ENCODE measurements at places on chromosomes 1 and 21. TPM values are rescaled to one million over a fixed set of nuclear protein-coding genes. Genes with fewer than 3 reads are reported as not detected.

DNA sequence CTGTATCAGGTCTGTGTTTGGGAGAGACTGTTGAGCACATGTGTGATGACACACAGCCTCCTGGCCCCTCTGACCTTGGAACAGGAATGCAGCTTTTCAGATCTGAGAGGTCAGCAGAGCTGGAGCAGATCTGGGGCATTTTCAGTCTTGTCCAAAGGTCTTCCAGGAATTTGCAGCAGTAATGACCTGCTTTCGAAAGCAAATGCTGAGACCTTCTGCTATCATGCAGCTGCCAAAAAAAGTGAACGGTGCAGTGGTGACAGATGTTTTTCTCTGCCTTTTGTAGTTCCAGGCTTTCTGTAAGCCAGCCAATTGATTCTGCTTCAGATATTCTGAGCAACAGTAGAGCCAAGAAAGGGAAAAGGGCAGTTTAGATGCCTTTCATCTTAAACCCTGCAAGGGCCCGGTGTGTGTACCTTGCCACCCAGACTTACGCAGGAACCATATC is 137.8 kb upstream of the COA6 start:
- H3K36me3 ChIP-seq, result no peaks in the 10 kb centered on the region
- no peak overlapping the region for H3K27ac ChIP-seq
- H3K4me1 ChIP-seq, result no peaks in the 10 kb centered on the region
- no peaks in the 10 kb centered on the region for H3K27me3 ChIP-seq
- DNase-seq, result no peak

- H3K4me1 ChIP-seq, result no peaks in the 10 kb centered on the region
- peaks cover 4% of the 10 kb centered on the region for H3K27me3 ChIP-seq
- no peak overlapping the region for H3K4me3 ChIP-seq
Observed at GRCh38 chr1:172498857-172499256, 34.1 kb upstream of the SUCO start.

GRCh38 chr1:40059338-40059959 is 18.9 kb downstream of the CAP1 start:
- H3K27me3 ChIP-seq, result no peaks in the 10 kb centered on the region
- H3K4me1 ChIP-seq, result no peaks in the 10 kb centered on the region
- no peak overlapping the region for H3K27ac ChIP-seq
- no peak overlapping the region for H3K4me3 ChIP-seq
- peak; percentile 73 for DNase-seq

Gene ITLN1
- polyA plus RNA-seq, result not detected

Gene FAM151A
- polyA plus RNA-seq, result not detected

DNA sequence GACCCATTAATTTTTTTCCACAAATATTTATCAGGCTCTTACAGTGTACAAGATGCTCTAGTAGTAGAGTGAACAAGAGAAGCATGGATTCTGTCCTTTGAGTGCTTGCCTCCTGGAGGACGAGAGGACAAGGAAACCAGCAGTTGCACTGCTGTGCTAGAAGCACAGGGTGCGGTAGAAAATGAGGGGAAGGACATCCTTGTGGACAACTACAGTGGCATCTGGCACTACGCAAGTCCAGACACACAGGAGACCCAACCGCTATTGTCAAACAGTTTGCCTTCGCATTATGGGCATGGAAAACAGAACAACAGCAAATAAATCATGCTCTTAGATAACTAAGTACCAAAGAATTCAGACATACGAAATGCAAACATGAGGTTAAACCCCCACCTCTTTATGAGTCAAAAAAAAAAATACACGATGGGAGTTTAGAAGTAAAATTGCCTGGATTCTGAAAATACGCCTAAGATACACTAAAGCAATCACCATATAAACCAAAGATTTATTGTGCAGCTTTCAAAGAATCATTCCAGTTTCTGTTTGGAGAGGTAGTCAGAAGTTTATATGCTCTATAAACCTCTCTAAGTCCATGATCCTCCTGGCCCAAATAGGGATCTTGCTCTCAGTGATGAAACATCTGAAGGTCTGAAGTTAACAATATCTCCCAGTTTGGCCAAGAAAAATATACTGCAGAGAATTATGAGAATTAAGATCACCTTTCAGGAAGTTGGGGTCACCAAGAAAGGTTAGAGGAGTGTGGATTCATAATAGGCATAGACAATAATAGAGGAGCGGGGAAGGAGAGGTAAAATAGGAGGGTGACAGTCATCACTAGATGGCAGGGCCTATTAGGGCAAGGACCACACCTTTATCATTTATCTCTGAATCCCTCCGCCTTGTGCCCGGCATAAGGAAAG is 307.8 kb downstream of the NFIA start:
- no peak overlapping the region for H3K27ac ChIP-seq
- H3K4me3 ChIP-seq, result no peak overlapping the region
- DNase-seq, result no peak
- H3K27me3 ChIP-seq, result no peaks in the 10 kb centered on the region
- H3K4me1 ChIP-seq, result no peaks in the 10 kb centered on the region

Gene LMOD1
- 74.9 TPM for polyA plus RNA-seq

Gene SRGAP2C
- 8.2 TPM for polyA plus RNA-seq

- H3K27me3 ChIP-seq, result no peaks in the 10 kb centered on the region
- no peaks in the 10 kb centered on the region for H3K36me3 ChIP-seq
- no peak overlapping the region for H3K4me3 ChIP-seq
- H3K4me1 ChIP-seq, result no peaks in the 10 kb centered on the region
- DNase-seq, result peak; percentile 68
Observed at GRCh38 chr1:226723657-226724532, 15.2 kb downstream of the ITPKB start.

DNA sequence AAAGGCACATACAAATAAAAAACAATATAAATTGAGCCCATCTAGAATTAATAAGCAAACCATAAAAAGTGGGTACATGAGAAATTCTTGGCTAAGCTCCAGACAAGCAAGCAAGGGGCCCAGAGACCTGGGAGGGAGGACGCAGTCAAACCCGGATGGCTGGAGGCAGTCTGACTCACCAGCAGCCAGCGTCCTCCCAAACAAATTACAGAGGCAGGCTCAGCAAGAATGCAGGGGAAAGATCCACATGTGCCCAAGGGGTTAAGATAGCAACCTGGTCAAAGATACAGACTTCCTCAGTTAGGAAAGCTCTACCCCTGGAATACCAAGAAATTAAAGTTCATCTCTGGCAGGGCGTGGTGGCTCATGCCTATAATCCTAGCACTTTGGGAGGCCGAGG is 7.4 kb upstream of the TIAM1 start:
- no peak overlapping the region for H3K27ac ChIP-seq
- DNase-seq, result peak; percentile 67
- H3K36me3 ChIP-seq, result no peaks in the 10 kb centered on the region
- H3K4me3 ChIP-seq, result no peak overlapping the region
- H3K27me3 ChIP-seq, result no peaks in the 10 kb centered on the region
- peaks cover 2% of the 10 kb centered on the region for H3K4me1 ChIP-seq

- no peak for DNase-seq
- peaks cover 4% of the 10 kb centered on the region for H3K4me1 ChIP-seq
- no peak overlapping the region for H3K4me3 ChIP-seq
- no peak overlapping the region for H3K27ac ChIP-seq
Observed at GRCh38 chr1:41674522-41674921, 190.0 kb upstream of the EDN2 start.

Gene NBPF10
- polyA plus RNA-seq, result 2.3 TPM

Gene KRTAP19-3
- polyA plus RNA-seq, result not detected

GRCh38 chr1:57142999-57143398 is 177.2 kb upstream of the C8B start:
- no peaks in the 10 kb centered on the region for H3K4me1 ChIP-seq
- no peak overlapping the region for H3K27ac ChIP-seq
- DNase-seq, result no peak

GRCh38 chr1:93522721-93523120 is 74.8 kb downstream of the FNBP1L start:
- H3K27ac ChIP-seq, result no peak overlapping the region
- H3K4me3 ChIP-seq, result no peak overlapping the region
- DNase-seq, result no peak

DNA sequence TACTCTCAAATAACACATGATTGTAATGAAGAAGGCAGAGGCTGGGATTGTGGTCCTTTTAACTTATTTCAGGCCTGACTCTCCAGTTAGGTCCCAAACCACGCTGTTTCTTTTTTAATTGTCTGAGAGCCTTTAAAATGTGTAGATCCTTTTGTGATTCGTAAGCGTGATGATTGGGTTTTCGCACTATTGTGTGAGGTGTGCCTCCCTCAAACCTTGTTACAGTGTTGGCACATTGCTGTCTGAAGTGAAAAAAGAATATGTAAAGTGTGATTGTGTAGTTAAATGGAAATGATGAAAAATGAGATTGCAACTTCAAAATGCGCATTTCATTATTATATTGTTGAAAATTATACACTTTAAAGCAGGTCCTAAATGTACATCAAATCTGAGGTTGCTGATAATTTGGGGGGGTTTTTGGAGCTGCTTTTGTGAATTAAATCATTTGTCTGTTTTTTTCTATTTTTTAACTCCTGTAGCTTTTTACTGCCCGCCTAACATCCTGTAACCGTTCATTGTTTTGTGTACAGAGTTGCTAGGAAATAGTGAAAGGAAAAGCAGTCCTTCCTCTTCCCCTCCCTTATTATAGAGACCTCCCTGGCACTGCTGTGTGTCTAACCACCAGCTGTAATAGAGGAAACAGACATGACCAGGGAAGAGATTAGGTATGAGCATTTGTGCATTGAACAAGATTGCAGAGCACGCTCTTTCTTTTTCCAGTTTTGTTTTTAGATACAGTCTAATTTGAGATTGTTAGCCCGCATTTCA is 43.3 kb downstream of the IARS2 start:
- H3K27ac ChIP-seq, result no peak overlapping the region
- DNase-seq, result peak; percentile 8
- H3K27me3 ChIP-seq, result no peaks in the 10 kb centered on the region
- no peak overlapping the region for H3K4me3 ChIP-seq
- no peaks in the 10 kb centered on the region for H3K4me1 ChIP-seq

Gene CCDC24
- 0.63 TPM for polyA plus RNA-seq

Gene MIXL1
- 0.08 TPM for polyA plus RNA-seq

GRCh38 chr1:227941509-227942020 is 6.2 kb downstream of the WNT9A start:
- no peak for DNase-seq
- H3K4me3 ChIP-seq, result no peak overlapping the region
- H3K4me1 ChIP-seq, result no peaks in the 10 kb centered on the region
- no peaks in the 10 kb centered on the region for H3K27me3 ChIP-seq

DNA sequence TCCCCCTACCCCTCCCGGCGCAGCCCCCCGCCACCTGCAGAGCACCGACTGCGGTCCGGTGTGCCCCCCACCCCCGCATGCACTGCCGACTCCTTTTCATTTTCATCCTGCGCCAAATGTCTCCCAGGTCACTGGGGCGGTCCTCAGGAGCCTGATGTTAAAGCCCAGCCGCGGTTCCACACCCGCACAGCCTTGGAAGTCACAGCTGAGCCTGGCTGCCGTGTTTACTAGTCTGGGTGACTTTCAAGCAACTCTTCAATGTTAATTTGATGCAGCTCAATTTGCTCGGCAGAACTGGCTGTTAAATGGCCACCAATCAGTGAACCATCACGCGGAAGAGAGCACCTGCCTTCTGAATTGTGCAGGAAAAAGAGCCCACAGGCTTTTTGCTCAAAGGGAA is 27.2 kb downstream of the THAP3 start:
- DNase-seq, result no peak
- no peak overlapping the region for H3K4me3 ChIP-seq
- no peak overlapping the region for H3K27ac ChIP-seq
- peaks cover 13% of the 10 kb centered on the region for H3K36me3 ChIP-seq

DNA sequence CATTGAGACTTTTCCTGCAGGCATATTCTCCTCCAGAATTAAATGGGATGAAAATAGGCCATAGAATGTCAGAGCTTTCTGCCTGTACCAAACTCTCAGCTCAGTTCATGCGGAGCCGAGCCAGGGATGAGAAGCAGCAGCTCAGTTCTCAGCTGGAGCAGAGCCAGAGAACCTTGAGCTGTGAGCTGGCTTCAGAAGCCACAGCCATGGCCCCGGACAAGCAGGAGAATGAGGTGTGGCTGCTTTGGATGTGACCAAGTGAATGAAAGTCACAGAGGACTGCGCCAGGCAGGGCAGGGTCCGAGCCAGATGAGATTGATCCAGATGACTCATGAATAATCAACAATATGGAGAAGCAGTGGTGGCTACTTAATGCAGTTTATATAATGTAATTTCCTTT is 633.8 kb downstream of the NCAM2 start:
- no peaks in the 10 kb centered on the region for H3K36me3 ChIP-seq
- no peaks in the 10 kb centered on the region for H3K27me3 ChIP-seq
- peak; percentile 45 for DNase-seq

Gene GPR3
- 0.82 TPM for polyA plus RNA-seq

GRCh38 chr21:25334046-25334730 is 273.1 kb downstream of the MRPL39 start:
- no peak overlapping the region for H3K27ac ChIP-seq
- H3K36me3 ChIP-seq, result no peaks in the 10 kb centered on the region
- H3K4me1 ChIP-seq, result peaks cover 8% of the 10 kb centered on the region
- no peaks in the 10 kb centered on the region for H3K27me3 ChIP-seq
- H3K4me3 ChIP-seq, result no peak overlapping the region
- DNase-seq, result no peak

Gene OLFML2B
- polyA plus RNA-seq, result 7.9 TPM

Gene C1orf56
- polyA plus RNA-seq, result 1.5 TPM

DNA sequence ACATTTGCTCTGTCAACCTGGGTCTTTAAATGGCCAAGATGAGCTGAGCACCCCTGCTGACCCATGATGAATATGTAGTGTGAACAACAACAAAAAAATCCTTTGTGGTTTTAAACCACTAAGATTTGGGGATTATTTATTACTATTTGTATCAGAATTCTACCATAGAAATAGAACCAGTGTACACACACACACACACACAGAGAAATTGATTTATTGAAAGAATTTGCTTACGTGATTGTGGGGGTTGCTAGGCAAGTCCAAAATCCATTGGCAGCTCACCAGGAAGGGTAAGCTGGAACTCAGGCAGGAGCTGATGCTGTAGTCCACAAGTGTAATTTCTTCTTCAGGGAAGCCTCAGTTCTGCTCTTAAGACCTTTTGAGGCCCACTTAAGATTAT is 82.5 kb upstream of the MAP1LC3C start:
- H3K4me1 ChIP-seq, result no peaks in the 10 kb centered on the region
- H3K27me3 ChIP-seq, result no peaks in the 10 kb centered on the region
- no peaks in the 10 kb centered on the region for H3K36me3 ChIP-seq
- H3K4me3 ChIP-seq, result no peak overlapping the region
- no peak overlapping the region for H3K27ac ChIP-seq

DNA sequence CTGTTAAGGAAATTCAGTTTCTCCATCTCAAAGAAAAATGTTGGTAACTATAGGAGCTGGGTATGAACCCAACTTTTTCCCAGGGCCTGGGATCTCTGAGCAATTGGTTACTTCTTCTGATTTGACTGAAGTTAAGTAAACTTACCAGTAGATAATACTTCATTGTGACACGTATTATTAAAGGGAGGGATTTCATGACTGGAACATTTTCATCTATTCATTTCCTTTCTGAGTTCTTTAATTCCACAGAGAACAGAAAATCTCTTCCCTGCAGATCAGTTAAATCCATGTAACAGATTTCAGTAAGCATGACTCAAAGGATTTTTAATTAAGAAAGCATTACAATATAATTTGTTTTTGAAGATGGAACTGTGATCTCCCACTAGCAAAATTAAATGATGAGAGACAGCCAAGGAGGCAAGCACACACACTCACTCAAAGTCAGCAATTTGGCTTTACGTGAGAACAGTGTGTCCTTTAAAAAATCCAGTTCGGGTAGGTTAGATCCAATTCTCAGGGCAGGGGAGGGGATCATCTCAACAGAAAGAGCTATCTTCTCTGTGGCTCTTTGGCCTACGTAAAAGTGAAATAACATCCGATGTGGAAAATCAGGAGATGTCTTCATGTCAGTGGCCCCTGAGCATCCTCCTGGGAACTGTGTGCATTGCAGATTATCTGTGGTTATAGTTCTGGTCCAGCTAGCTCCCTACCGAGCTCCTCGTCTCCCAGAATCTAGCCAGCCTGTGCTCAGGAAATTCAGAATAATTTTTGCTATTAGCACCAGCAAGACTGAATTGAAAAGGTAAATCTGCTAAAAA is 10.8 kb upstream of the MYOC start:
- no peaks in the 10 kb centered on the region for H3K27me3 ChIP-seq
- no peak overlapping the region for H3K27ac ChIP-seq
- no peaks in the 10 kb centered on the region for H3K4me1 ChIP-seq
- DNase-seq, result no peak
- H3K36me3 ChIP-seq, result no peaks in the 10 kb centered on the region
